ENCODE measurements at places on chromosomes 4 and X.

DNA sequence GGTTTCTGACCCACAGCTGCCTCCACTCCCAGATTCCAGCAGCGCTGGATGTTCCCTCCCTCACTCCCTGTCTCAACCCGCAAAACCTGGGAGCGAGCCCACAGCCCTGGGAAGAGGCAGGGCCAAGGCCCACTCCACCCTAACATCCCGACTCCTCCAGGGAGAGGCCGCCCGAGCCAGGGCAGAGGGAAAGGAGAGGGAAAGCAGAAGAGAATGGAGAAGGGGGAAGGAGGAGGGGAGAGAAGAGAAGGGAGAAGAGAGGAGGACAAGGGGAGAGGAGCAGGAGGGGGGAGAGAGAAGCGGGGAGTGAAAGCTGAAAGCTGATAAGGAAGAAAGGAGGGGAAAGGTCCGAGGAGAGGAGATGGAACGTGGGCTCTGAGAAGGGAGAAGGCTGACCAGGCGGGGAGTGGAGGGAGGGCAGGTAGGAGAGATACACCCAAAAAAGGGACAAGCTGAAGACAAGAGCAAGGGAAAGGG, 120.2 kb upstream of the PJA1 start:
- no peak for DNase-seq

GRCh38 chr4:101711590-101712260, 78.8 kb upstream of the BANK1 start:
- DNase-seq, result no peak

- no peak for DNase-seq
Measured at GRCh38 chr4:18294846-18295245, 273.3 kb upstream of the LCORL start.

GRCh38 chr4:73070074-73070390, 516 bp upstream of the COX18 start:
- DNase-seq, result no peak
